ENCODE measurements at places on chromosomes 5 and 9.

DNA sequence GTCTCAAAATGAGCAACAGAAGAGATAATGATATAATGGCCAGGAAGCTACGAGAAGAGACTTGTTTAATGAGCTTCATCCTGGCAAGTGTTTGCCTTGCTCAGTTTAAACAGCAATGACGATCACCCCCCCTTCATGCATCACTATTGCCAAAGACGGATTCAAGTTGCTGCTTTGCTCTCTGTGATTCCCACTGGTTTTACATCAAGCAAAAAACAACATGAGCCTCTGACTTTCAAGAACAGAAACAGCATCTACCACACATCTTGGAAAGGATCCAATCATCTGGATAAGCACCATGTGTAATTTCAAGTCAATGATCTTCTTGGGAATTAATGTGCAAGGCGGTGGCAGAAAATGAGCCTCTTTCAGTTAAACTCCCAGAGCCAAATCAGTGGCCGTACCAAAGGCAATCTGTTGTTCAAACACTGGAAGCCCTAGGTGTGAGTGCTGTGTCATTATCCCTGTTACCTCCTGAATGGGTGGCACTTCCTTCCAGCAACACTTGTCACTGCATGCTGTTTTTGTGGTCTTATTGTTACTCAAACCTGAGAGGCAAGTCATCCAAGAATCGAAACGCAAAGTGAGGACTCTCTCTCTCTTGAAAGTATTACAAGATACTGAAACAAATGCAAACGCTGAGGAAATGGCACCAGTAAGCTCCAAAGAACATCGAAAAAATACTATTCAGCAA is 72.8 kb downstream of the MED27 start:
- peak; percentile 18 for DNase-seq

DNA sequence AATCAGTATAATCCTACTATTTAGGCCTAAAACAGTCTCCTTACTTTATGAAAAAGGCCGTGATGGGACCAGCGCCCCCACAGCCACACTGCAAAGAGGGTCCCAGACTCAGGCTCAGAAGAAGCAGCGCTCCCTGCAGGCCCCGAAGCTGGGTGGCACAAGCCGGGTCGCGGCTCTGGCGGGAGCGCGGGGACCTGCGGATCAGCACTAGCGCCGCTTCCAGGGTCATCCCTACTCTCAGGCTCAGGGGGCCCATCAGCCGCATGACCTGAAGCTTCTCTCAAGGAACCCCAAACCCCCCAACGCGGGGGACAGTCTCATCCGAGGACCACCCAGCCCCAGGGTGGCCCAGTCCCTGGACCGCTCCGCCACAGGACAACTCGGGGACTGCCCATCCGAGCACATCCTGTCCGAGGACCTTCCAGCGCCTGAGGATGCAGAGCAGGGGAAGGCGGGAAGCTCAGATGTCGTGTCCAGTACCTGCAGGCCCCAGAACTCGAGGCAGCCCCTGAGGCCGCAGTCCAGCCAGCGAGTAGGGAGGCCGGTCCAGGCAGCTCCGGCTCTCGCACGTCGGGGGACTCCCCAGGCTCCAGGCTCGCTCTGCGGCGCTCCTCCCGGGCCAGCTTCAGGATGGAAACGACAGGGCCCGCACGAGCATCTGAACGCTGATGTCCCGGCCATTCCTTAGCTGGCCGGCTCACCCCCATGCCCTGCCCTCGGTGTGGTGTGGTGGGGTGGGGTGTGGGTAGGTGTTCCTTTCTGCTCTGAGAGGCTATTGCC is 32.4 kb upstream of the CDK20 start:
- DNase-seq = no peak

DNA sequence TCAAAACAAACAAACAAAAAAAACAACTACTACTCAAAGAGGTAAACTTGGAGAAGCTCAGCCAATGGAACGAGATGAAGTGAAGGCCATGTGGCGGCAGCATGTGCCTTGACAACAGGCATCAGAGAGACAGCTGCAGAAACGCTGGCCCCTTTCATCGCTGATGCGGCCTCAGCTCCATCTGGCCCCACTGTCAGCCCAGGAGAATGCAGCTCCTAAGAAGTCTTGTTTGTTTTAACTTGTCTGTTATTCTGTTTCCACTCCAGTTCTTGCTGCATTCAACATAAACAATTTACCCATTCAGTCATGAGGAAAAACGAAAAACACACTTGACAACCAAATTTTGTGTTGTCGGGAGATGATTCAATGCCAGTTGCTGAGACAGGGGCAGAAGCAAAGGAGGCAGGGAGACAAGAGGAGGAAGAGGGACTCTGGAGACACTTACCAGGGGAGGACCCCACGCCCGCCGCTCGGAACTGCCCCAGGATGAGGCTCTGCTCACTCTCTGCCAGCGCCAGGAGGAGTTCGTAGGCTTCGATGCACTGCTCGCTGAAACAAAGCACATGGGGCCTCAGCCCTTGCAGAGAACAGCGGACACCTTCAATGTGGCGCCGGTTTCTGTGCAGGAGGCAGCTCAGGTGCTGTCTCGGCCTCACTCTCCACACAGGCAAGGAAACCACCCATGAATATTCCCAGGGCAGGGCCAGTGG is 91.2 kb downstream of the DCP2 start:
- DNase-seq = no peak

GRCh38 chr5:131218392-131218791 is 45.5 kb upstream of the CDC42SE2 start:
- no peak for DNase-seq

- DNase-seq = no peak
Observed at GRCh38 chr5:110072651-110073050, 382.9 kb downstream of the MAN2A1 start.

- DNase-seq = no peak
Observed at GRCh38 chr5:95966005-95966404, 4.4 kb upstream of the ELL2 start.

All from CD4-positive, alpha-beta T cell treated with Interleukin-2 at 100 ng/mL for 4 hours (primary cell).